ENCODE measurements at places on chromosomes 5 and 9. TPM values are rescaled to one million over a fixed set of nuclear protein-coding genes. Genes with fewer than 3 reads are reported as not detected.

SHC3 gene
- total RNA-seq, result 0.12 TPM

RNF208 gene
- 3.1 TPM for total RNA-seq

RETREG1 gene
- 5.1 TPM for total RNA-seq

LCN9 gene
- total RNA-seq, result not detected

POU4F3 gene
- not detected for total RNA-seq

CCDC183 gene
- total RNA-seq, result 11.8 TPM

DNA sequence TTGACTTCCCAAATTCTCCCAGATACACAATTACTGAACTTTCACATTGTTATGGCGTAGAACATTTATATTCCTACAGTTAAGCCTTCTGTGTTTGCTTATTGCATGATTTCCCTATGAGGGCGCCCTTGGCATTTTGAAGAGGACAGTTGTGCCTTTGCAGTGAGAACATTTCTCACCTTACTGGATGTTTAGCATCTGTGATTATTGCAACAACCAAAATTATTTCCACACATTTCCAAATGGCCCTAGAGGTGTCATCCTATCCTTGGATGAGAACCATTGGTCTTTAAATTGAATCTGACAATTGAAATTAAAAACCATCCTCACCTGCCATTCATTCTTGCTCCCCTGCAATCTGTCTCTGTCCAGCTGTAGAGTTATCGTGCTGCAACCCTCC, 104.0 kb downstream of the MAMDC2 start:
- H3K27me3 ChIP-seq, result no peaks in the 10 kb centered on the region
- no peaks in the 10 kb centered on the region for H3K36me3 ChIP-seq
- H3K4me3 ChIP-seq, result no peak overlapping the region
- H3K27ac ChIP-seq, result no peak overlapping the region
- DNase-seq, result no peak

- no peaks in the 10 kb centered on the region for H3K4me1 ChIP-seq
- DNase-seq, result no peak
- H3K4me3 ChIP-seq, result no peak overlapping the region
These were observed 22.1 kb downstream of the ELP1 start for GRCh38 chr9:108911820-108912219.

- no peak overlapping the region for H3K4me3 ChIP-seq
- H3K27ac ChIP-seq, result no peak overlapping the region
- no peaks in the 10 kb centered on the region for H3K36me3 ChIP-seq
- no peaks in the 10 kb centered on the region for H3K4me1 ChIP-seq
These were observed 176.6 kb upstream of the TBCA start for GRCh38 chr5:77952636-77953212.

- DNase-seq, result no peak
- no peak overlapping the region for H3K4me3 ChIP-seq
- H3K4me1 ChIP-seq, result no peaks in the 10 kb centered on the region
These were observed 10.0 kb downstream of the HOMER1 start for GRCh38 chr5:79503794-79504495.

- H3K27ac ChIP-seq, result no peak overlapping the region
- no peaks in the 10 kb centered on the region for H3K4me1 ChIP-seq
- no peak overlapping the region for H3K4me3 ChIP-seq
- DNase-seq, result no peak
- no peaks in the 10 kb centered on the region for H3K36me3 ChIP-seq
These were observed 51.7 kb downstream of the LPAR1 start for GRCh38 chr9:110986529-110986928.

GRCh38 chr5:151271336-151271735, 18.4 kb downstream of the GM2A start:
- no peaks in the 10 kb centered on the region for H3K36me3 ChIP-seq
- no peaks in the 10 kb centered on the region for H3K27me3 ChIP-seq
- H3K27ac ChIP-seq, result no peak overlapping the region
- DNase-seq, result no peak

GRCh38 chr5:31815376-31815775, 176.4 kb downstream of the PDZD2 start:
- DNase-seq, result no peak
- H3K27ac ChIP-seq, result no peak overlapping the region
- H3K36me3 ChIP-seq, result no peaks in the 10 kb centered on the region
- no peaks in the 10 kb centered on the region for H3K27me3 ChIP-seq

DNA sequence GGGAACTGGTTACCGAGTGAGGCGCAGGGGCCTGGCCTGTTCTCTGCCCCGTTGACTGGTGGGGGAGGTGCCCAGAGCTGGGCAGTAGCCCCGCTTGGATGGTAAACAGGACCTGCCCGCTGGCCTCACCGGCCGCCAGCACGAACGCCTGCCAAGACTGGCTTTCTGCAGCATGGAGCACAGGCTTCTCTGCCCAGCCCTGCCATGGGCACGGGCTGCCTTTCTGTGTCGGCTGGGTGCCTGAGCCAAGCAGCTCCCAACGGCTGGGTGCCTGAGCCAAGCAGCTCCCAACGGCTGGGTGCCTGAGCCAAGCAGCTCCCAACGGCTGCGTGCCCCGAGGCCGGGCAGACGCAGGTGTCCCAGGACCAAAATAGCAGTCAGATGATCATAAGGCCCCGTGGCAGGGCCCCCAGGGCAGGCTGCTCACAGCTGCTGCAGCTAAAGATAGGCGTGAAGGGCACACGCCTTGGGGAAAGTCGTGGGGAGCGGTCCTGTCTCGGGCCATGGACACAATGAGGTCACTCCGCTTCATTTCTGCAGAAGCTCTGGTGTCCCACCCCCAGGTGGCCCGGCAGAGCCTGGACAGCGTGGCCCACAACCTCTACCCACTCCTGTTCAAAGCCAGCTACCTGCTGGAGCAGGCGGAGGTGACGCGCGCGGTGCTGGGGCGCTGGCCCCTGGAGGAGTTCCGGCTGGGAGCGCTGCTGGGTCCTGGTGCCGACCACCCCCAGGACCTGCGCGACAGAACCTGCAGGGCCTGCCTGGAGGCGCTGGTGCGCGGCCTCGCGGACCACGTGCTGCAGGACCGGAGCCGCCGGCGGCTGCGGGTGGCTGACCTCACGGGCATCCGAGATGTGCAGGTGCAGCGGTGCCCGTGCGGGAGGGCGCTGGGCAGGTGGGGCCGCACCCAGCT, at the start of gene LRRC14B:
TSS of gene LRRC14B (plus strand) at position 460 of the 913 bp plus-strand sequence. CDS start at position 504, 44 bp downstream.
- H3K4me1 ChIP-seq, result peaks cover 7% of the 10 kb centered on the region
- DNase-seq, result no peak
- no peak within 1 kb of the TSS for H3K4me3 ChIP-seq
- H3K27ac ChIP-seq, result no peak within 1 kb of the TSS
- no peaks in the 10 kb centered on the region for H3K36me3 ChIP-seq
- no peaks in the 10 kb centered on the region for H3K27me3 ChIP-seq

DNA sequence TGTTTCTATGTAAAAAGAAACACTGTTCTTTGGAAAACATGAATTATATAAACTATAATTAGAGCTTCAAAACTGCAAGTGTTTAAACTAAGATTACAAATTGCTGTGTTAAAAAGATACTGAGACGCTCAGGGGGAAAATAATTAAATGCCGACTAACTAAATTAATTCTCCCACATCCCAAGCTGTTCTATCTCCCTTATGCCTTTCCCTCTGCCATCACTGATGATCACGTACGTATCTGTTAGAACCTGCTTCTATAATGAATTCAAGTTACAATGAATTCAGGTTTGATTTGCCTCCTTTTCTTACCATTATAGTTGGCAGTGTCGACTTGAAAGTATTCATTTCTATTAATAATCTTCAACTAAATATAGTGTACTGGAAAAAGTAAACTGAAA, 349.9 kb upstream of the CDH6 start:
- no peak overlapping the region for H3K27ac ChIP-seq
- no peaks in the 10 kb centered on the region for H3K4me1 ChIP-seq
- H3K36me3 ChIP-seq, result no peaks in the 10 kb centered on the region
- no peaks in the 10 kb centered on the region for H3K27me3 ChIP-seq
- no peak overlapping the region for H3K4me3 ChIP-seq

DNA sequence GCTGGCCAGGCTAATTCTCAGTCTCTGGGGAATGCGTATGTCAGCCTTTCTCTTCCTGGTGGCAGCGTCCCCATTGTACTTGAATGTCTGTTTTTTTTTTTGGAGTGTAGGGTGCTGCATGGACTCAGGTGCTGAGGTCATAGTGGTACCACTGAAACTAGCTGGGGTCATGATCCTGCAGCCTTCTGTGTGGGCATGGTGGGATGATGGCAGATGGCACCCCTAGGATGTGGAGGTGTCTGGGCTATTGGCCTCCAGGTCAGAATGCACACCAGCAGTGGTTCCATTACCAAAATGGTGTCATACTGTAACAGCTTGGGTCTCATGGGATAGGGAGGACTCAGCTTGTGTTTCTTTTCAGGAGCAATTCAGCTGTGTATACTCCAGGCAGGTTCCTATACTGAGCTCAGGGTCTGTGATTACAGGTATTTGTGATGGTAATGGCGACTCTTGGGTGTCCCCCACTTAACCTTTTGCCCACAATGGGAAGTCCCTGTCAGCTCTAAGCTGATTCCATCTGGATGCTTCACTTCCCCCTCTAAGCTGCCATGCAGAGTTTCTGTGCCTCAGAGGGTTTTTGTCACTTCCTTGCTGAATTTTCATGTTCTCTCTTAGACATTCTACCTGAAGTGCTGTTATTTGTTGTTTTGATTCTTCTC, 17.9 kb downstream of the HSD17B4 start:
- H3K36me3 ChIP-seq, result no peaks in the 10 kb centered on the region
- no peak overlapping the region for H3K4me3 ChIP-seq
- DNase-seq, result no peak
- H3K4me1 ChIP-seq, result no peaks in the 10 kb centered on the region
- H3K27me3 ChIP-seq, result no peaks in the 10 kb centered on the region
- H3K27ac ChIP-seq, result no peak overlapping the region

DNA sequence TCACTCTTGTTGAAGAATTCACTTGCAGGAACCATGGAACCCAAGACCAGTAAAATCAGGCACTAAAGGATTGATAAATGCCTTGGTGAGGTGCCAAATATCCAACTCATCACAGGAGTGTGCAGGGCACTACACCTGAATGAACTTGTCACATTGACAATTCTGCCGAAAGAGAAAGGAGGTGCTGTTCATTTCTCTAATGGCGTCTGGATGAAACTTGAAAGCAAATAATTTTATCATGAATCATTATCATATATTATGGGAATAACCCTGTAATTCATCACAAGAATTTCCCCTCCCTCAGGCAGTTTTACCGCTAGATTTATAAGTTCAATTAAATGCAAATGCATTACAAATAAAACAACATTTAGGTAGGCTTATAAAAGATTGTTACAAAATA, 360.0 kb downstream of the GLIS3 start:
- no peak overlapping the region for H3K4me3 ChIP-seq
- no peak for DNase-seq
- no peaks in the 10 kb centered on the region for H3K4me1 ChIP-seq
- no peaks in the 10 kb centered on the region for H3K27me3 ChIP-seq

GRCh38 chr9:124941679-124942561, 1.0 kb upstream of the GOLGA1 start:
- peak overlapping the region; percentile 97 for H3K27ac ChIP-seq
- H3K4me1 ChIP-seq, result peaks cover 5% of the 10 kb centered on the region
- no peaks in the 10 kb centered on the region for H3K36me3 ChIP-seq

DNA sequence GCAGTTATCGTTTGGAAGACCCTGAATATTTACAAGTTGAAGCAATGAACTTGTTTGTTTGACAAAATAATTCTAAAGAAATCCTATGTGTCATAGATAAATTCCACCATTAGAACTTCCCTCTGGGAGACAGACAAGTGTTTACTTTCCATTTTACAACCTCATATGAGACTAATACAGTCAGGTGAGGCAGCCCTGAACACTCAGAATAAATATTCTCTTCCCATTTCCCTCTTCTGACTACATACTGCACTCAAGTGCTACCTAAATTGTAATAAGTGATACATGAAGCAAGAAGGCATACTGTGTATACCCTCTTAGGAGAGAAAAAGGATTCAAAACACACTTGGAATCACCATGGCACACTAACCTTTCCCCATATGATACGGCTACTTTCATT, 6.8 kb downstream of the RASEF start:
- H3K27ac ChIP-seq, result no peak overlapping the region
- H3K4me3 ChIP-seq, result no peak overlapping the region
- DNase-seq, result no peak
- H3K4me1 ChIP-seq, result no peaks in the 10 kb centered on the region
- no peaks in the 10 kb centered on the region for H3K36me3 ChIP-seq

DNA sequence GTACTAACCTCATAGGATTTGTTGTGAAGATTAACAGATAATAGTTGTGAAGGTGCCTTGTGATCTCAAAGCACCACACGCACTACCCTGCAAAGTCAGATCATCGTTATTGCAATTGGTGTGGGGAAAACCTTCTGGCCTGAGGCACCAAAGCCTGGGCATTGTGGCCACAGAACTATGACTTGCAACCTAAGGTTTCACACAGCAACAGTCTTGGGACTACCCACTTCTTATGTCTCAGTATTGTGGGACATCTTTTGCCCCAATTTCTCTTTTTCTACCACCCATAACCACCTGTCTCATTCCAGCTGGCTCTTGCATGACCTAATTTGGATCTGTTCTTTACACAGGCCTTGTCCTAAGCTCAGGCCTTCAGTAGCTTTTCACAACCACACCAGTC, 247.8 kb upstream of the NR4A3 start:
- H3K36me3 ChIP-seq, result no peaks in the 10 kb centered on the region
- H3K27me3 ChIP-seq, result no peaks in the 10 kb centered on the region
- no peak overlapping the region for H3K4me3 ChIP-seq
- no peak overlapping the region for H3K27ac ChIP-seq
- H3K4me1 ChIP-seq, result no peaks in the 10 kb centered on the region

DNA sequence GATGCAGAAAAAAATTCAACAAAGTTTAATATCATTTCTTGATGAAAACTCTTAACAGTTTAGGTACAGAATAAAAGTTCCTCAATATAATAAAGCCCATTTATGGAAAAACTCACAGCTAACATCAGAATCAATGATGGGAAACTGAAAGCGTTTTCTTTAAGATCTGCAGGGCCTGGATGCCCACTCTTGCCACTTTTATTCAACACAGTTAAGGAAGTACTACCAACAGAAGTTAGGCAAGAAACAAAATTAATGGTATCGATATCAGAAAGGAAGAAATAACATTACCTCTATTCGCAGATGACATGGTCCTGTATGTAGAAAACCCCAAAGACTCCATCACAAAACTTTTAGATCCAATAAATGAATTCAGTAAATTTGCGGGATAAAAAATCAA, 542.4 kb upstream of the RGMB start:
- H3K36me3 ChIP-seq, result no peaks in the 10 kb centered on the region
- no peak overlapping the region for H3K27ac ChIP-seq
- no peak overlapping the region for H3K4me3 ChIP-seq
- DNase-seq, result no peak

DNA sequence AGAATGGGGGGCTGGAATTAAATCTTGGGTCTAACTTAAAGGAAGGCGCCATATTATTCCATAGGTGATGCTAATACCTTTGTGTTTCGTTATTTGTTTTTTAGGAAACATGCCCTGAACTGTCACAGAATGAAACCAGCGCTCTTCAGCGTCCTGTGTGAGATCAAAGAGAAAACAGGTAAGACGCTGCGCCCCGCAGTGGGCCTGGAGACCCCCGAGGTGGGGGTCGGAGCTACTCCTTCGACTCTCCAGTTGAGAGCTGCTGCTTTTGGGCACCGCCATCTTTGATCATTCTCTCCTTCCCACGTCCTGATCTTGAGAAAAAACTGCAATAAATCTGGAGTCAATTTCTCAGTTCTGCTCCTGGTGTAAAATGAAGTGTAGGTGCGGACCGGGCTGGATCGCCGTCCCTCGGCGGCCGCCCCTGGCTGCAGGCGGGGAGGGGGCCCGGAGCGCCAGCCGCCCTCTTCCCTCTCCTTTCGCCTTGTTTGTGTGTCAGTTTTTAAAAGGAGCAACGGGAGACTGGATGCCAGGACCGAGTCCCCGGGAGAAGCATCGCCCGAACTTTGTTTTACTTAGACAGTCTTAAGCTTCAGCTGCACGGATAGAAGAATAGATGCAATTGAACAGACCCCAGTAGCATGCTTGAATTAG, 1.4 kb downstream of the PBX3 start:
- H3K27me3 ChIP-seq, result no peaks in the 10 kb centered on the region
- peak overlapping the region; percentile 77 for H3K4me3 ChIP-seq
- H3K36me3 ChIP-seq, result no peaks in the 10 kb centered on the region
- peak; percentile 44 for DNase-seq

Measured in ovary (tissue), 10 donors.